ENCODE measurements at places on chromosomes 3 and 15.

GRCh38 chr15:101600035-101600434 lies 52.1 kb downstream of the TM2D3 start:
- no peak for DNase-seq

DNA sequence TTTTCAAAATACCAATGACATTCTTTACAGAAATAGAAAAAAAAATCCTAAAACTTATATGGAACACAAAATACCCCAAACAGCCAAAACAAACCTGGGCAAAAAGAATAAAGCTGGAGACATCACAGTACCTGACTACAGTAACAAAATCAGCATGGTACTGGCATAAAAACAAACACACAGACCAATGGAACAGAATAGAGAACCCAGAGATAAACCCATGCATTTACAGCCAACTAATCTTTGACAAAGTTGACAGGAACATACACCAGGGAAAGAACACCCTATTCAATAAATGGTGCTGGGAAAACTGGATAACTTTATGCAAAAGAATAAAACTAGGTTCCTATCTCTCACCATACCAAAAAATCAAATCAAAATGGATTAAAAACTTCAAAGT lies 36.4 kb downstream of the SCAPER start:
- DNase-seq, result no peak

- peak; percentile 45 for DNase-seq
Measured at GRCh38 chr3:16508591-16508995, 4.9 kb downstream of the RFTN1 start.

DNA sequence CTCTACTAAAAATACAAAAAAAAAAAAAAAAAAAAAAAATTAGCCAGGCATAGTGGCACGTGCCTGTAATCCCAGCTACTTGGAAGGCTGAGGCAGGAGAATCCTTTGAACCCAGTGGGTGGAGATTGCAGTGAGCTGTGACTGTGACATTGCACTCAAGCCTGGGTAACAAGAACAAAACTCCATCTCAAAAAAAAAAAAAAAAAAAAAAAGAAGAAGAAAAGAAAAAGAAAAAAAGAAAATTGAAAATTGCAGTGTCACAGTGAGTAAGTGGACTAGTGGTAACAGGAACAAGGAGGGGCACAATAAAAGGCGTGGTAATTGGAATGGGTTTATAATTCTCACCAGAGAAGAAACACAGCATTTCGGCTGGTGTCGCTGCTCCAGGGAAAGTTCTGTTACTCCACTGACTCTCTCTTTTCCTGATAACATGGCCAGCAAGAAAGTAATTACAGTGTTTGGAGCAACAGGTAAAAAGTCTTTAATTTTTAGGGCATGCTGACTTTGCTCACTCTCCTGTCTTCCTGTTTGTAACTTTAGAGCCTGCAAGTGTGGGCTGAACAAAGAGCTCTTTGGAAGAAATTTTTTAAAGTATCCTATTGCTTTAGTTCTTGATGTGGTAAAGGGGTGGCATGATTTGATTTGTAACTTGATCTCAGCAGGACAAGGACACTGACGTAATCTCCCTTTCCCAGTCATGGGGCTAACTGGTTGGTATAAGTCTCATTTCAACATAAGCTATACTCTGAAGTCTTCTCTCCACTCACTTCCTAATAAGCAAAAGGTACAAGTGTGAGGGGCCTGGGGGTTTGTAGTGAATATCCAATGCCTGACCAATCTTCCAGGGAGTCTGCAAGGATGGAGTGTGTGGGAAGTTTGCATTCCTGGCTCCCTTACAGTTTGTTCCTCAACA lies 22.1 kb upstream of the TRA2B start:
- no peak for DNase-seq

DNA sequence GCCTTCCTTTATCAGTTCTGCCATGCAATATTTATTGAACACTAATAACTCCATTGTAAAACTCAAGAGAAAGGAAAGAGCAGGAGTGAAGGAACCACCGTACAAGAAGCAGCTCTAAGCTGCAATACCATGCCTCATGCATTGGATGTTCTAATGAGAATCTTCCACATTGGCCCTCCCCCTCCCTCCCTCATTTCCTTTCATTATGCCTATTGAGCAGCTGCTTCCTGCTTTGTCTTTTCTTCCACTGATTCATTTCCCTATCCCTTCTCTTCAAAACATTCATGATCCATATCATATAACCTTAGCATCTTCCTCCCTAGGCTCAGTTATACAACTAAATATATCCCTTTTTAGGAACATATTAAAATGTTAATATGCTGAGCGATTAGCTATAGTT lies 698.7 kb upstream of the GOLIM4 start:
- no peak for DNase-seq

DNA sequence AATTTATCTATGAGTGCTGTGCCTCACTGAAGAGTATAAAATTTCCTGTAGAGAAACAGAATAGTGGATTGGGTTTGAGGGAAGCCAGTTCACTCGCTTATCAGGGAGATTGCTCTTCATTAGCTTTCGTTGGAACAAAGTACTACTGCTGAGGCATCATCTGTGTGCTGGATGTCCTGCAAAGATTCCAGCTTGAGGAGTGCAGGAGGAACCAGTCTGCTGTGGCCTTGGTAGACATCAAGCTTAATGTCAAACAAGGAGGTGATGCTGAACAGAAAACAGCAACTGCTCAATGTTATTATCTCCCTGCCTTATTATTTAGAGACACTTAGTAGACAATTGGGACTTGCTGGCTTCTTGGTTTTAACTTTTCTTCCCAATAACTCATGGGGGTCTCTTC lies 297.5 kb upstream of the DPH6 start:
- no peak for DNase-seq

- no peak for DNase-seq
Measured at GRCh38 chr15:41584636-41585126, 25.7 kb downstream of the TYRO3 start.

DNA sequence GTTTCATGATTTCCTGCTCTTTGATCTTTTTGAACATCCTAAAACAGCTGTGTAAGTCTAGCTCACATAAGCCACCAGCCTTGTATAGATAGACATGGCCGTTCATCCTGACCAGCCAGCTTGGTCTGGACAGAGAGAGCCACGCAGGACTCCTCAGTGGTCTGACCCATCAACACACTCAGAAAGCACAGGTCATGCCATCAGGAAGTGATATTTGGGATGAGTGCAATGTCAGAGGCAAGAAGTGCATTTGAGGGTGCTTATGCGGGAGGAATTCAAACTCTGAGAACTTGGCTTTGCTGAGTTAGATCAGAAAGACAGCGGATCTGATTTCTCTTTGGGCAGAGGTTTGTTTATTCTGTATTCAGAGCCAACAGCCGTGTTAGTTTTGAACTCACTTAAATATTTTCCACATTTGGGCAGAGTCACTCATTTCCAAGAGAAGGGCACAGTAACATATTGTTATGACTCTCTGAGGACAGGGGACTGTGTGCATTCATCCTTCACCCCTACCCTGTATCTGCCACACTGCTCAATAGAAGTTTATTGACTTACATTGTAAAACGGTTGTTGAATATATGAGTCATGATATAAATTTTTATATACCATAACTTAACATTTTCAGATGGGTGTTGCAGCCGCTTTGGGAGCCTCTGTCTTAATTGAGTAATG lies 225.3 kb upstream of the LYSMD4 start:
- peak; percentile 9 for DNase-seq

DNA sequence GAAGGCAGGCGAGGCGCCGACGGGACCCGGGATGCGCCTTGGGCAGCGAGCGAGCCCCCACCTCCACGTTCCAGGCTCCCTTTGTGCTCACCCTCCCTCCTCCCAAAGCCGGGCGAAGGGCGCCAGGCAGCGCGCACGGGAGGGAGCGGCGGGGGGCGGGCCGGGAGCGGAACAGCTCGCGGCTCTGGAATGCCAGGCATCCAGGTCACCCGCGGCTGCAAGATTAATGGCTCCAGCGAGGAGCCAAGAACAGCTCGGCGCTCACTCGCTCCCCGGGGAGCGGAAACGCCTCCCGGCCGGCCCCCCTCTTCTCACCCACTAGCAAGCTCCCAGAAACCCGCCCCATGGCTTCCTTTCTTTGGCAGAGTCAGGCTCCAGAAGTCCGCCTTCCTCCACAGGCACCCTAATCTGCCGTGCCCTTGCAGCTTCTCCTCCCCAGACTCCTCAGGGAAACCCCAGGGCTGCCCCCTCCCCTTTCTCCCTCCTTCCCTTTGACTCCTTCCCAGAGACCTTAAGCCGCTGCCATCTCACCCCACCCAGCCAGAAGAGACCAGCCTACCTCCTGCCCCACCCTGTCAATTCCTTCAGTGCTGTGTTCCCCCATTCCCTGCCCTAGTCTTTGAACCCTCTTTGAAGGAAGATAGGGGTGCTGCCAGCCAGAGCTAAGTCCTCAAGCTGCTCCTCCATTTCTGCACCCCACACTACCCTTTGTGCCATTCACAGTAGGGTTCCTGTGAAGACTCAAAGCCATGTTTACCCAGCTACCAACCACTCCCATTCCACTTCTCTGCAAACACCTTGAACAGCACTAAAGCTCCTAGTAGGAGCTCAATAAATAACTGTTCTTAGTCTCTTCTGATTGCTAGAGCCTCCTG lies 9.9 kb downstream of the AMOTL2 start:
- peak; percentile 48 for DNase-seq

DNA sequence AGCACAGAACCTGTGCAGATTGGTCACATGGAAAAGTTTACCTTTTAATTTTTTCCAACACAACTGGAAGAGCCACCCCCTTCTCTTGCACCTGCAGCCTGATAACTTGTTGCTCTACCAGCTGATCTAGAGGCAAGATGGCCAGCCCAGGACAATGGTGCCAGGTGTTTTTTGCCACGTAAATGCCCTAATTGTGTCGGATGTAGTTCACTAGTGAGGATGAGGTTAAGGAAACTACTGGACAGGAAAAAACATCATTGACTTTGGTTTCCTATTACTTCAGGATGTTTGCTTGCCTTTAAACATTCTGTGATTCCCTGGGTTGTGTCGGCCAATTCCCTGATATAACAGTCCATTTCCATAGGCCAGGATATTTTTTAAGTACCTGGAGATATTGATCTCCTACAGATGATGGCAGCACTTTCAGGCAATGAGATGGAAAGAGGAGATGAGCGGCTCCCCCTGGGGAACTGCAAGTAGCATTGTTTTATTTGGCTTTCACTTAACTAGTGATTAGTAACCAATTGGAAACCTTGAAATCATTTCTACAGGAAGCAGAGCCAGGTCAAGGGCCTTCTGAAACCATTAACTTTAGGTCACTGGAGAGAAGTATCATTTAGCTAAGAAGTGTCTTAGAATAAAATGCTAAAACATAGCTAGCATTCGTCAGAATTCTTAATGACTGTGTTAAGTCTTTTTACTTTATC lies 72.5 kb downstream of the OSBPL10 start:
- DNase-seq, result no peak

DNA sequence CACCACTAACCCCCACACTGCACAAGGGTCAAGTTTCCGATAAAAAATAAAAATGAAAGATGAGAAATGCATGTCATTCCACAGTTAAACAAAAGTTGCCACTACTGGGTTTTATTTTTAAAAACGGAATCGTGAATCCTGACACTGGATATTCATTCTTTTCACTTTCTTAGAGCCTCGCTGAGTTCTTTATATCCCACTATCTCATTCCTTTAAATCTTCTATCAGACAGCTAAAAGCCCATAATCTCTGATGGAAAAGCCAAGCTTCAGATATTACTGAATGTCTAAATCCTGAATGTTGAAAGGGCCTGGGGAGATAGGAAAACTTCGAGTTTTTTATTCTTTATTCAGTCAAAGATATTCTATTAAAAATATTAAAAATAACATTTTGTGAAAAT lies 11.7 kb downstream of the RIOX2 start:
- DNase-seq, result no peak

- no peak for DNase-seq
Measured at GRCh38 chr15:92909136-92909781, 9.1 kb downstream of the CHD2 start.

DNA sequence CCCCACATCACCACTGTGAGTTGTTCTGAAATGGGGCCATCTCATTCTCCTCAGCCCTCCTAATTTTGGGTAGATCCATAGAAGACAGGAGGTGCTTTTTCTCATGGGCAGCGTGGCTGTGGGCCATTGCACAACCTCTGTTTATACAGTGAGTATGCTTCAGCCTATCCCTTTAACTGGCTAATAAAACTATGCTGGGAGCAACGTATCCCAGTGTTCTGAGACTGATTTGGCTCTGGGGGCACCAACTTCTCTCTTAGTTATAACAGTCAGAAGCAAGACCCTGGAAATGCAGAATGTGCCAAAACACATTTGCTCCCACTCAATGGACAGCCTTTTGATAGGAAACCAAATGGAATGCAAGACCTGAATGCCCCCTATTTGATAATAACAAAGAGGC lies 97.1 kb upstream of the ICE2 start:
- no peak for DNase-seq

DNA sequence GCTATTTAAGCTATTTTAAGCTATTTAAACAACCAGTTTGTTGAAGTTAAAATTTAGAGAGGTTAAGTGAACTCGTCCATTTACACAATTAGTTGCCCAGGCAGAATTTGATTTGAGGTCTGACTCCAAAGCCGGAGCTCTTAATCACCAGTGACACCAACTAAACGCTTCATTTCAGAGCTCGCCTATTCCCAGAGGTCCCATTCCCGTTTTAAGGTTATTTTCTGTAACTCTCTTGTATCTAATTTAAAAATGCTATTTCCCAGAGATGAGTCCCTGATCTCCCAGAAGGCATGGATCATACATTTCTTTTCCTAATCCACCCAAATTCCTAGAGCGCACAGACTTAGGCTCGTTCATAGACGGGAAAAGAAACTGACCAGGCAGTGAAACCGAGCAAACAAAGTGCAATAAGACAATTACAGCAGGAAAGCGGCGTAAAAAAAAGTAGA lies 904 bp upstream of the MCTP2 start:
- DNase-seq, result no peak

DNA sequence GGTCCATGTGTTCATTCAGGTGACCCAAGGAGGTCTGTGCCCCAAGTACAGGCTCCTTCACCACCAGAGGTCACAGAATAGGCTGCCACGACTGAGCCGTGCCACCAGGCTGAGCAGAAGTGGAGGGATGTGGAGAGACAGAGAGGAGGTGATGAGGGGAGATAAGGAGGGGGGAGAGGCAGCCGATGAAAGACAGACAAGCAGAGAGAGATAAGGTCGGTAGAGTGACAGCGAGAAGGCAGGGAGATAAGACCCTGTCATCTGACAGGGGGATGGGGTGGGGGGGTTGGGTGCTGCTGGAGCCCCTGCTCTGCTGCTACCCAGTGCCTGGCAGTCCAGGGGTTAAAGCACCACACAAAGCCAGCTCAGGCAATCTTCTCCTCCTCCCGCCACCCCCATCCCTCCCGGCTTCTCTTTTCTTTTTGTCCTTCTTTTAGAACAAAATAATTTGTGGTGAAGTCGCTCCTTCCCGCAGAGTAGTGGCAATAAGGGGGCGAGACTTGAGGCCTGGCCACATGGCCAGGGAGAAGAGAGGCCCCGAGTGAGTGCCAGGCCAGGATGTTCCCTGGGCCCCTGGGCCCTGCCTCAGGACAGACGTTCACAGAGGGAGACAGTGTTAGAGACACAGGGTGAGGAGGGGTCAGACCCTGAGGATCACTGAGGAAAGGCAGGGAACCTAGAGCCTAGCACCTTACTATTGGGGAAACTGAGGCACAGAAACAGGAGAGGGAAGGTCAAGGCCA lies 67.9 kb downstream of the CACNA2D2 start:
- no peak for DNase-seq

- no peak for DNase-seq
Measured at GRCh38 chr15:32838820-32839219, 121.0 kb downstream of the GREM1 start.

Data from GM13977 (cell line).